ENCODE measurements at places on chromosomes 7 and 10. TPM values are rescaled to one million over a fixed set of nuclear protein-coding genes. Genes with fewer than 3 reads are reported as not detected.

The CAPZA2 gene
- total RNA-seq, result 53.2 TPM

The SPDYE1 gene
- total RNA-seq, result not detected

The OR6B1 gene
- not detected for total RNA-seq

The CNTNAP2 gene
- total RNA-seq, result 0.53 TPM

The DDC gene
- total RNA-seq, result not detected

The H2BK1 gene
- not detected for total RNA-seq

The PLPP4 gene
- 2.0 TPM for total RNA-seq

The PLAU gene
- 758 TPM for total RNA-seq

The TRPV5 gene
- not detected for total RNA-seq

The FRMD4A gene
- total RNA-seq, result 10.6 TPM

The CALML3 gene
- total RNA-seq, result 58.4 TPM

The LRRC4 gene
- total RNA-seq, result 0.39 TPM

The CPN1 gene
- not detected for total RNA-seq

The PRKRIP1 gene
- total RNA-seq, result 11.6 TPM

The GHITM gene
- 192 TPM for total RNA-seq

The CTAGE6 gene
- total RNA-seq, result not detected

The SPDYE6 gene
- total RNA-seq, result not detected

The GET4 gene
- total RNA-seq, result 30.1 TPM

Data from hair follicular keratinocyte (primary cell).